ENCODE measurements at places on chromosomes 6 and 20. TPM values are rescaled to one million over a fixed set of nuclear protein-coding genes. Genes with fewer than 3 reads are reported as not detected.

PTP4A1 gene
- 22.3 TPM for total RNA-seq

COL19A1 gene
- total RNA-seq, result 1.9 TPM

MDFI gene
- 0.77 TPM for total RNA-seq

APOM gene
- 2.4 TPM for total RNA-seq

REPS1 gene
- total RNA-seq, result 30.6 TPM

SKIC2 gene
- 32.9 TPM for total RNA-seq

DUSP15 gene
- total RNA-seq, result 5.1 TPM

RBPJL gene
- total RNA-seq, result not detected

GHRH gene
- 0.93 TPM for total RNA-seq

EEF1A2 gene
- total RNA-seq, result 1,286 TPM

NHLRC1 gene
- total RNA-seq, result 1.1 TPM

TRIM40 gene
- total RNA-seq, result not detected

MAPK13 gene
- total RNA-seq, result 0.33 TPM

ELOVL4 gene
- total RNA-seq, result 0.19 TPM

LINC00237 gene
- total RNA-seq, result not detected

FAM162B gene
- total RNA-seq, result 3.5 TPM

SIRPD gene
- not detected for total RNA-seq

PNLDC1 gene
- 0.33 TPM for total RNA-seq

HEY2 gene
- total RNA-seq, result 25.6 TPM
